ENCODE measurements at places on chromosomes 4 and X.

- no peak for DNase-seq
Measured at GRCh38 chrX:136667446-136668168, 19.6 kb downstream of the CD40LG start.

DNA sequence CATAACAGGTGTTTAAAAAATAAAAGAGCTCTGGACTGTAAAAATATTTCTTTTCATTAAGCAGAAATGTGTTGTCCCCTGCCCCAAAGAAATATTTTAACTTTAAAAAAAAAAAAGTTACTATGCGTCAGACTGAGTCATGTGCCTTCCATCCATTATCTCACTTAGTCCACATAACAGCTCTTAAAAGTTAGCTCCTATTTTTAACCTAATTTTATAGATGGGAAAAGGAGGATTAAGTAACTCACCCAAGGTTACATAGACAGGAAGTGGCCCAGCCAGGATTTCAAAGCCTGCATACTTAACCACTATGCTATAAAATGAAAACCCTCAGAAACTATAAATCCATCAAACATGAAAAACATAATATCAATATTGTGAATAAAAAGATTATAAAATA lies 97.7 kb downstream of the MANBA start:
- DNase-seq = no peak

DNA sequence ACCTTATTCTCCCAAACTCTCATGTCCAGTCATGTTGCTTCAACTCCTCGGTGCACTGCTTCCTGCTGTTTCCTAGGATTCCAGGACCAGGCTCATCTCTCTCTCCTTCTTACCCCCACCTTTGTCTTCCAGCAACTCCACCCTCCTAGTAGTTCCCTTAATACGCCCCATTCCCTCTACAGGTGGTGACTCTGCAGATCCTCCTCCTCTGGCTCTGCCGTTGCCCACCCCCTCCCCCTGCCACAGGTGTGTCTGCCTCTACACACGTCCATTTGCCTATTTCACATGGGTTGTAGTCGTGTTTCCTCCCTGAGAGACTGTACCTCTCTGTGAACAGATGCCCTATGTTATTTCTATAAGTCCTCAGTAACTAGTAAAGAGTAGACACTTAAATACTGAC lies 32.4 kb downstream of the CDS1 start:
- no peak for DNase-seq

- DNase-seq = no peak
Measured at GRCh38 chrX:46589977-46590723, 16.6 kb downstream of the CHST7 start.

GRCh38 chr4:87046121-87046551 lies 111.3 kb downstream of the AFF1 start:
- no peak for DNase-seq

GRCh38 chr4:158161551-158162354 lies 11.1 kb downstream of the GASK1B start:
- no peak for DNase-seq
